ENCODE measurements at places on chromosomes 5 and 9. TPM values are rescaled to one million over a fixed set of nuclear protein-coding genes. Genes with fewer than 3 reads are reported as not detected.

CCDC183 gene
- total RNA-seq: 2.8 TPM

ZNF366 gene
- total RNA-seq: 0.94 TPM

ISL1 gene
- not detected for total RNA-seq

SHOC1 gene
- total RNA-seq: 0.16 TPM

ZDHHC11B gene
- total RNA-seq: 5.6 TPM

ABCA2 gene
- total RNA-seq: 20.9 TPM

OR13C9 gene
- 0.62 TPM for total RNA-seq

SLC6A7 gene
- 0.62 TPM for total RNA-seq

PDGFRB gene
- 13.7 TPM for total RNA-seq

MEIKIN gene
- 1.7 TPM for total RNA-seq

ANKRD31 gene
- 0.94 TPM for total RNA-seq

CTXN3 gene
- total RNA-seq: 1.1 TPM

ACOT12 gene
- total RNA-seq: 2.8 TPM

PCDHB2 gene
- 14.2 TPM for total RNA-seq

FOXI1 gene
- not detected for total RNA-seq

KCNV2 gene
- not detected for total RNA-seq

SV2C gene
- total RNA-seq: 1.7 TPM

HK3 gene
- 0.31 TPM for total RNA-seq

LSM11 gene
- 90.5 TPM for total RNA-seq

GPX8 gene
- total RNA-seq: 4.4 TPM

CNTFR gene
- total RNA-seq: 14.0 TPM

PALM2AKAP2 gene
- total RNA-seq: 5.0 TPM

IFNA13 gene
- total RNA-seq: not detected

HRH2 gene
- total RNA-seq: 6.9 TPM

GTF3C5 gene
- 29.2 TPM for total RNA-seq

SPATA9 gene
- 0.78 TPM for total RNA-seq

FOXD1 gene
- total RNA-seq: 0.94 TPM

PROB1 gene
- 0.16 TPM for total RNA-seq

PDE6A gene
- total RNA-seq: not detected

CDX1 gene
- not detected for total RNA-seq

PSAT1 gene
- 31.8 TPM for total RNA-seq

NME5 gene
- 9.4 TPM for total RNA-seq

BAAT gene
- total RNA-seq: 0.31 TPM

HTR4 gene
- total RNA-seq: 0.16 TPM

GRIN1 gene
- total RNA-seq: 31.2 TPM

INSL4 gene
- total RNA-seq: not detected

Data from occipital lobe (tissue), 3 donors.